GM23248 (cell line): ENCODE measurements at places on chromosomes 2 and 18. TPM values are rescaled to one million over a fixed set of nuclear protein-coding genes. Genes with fewer than 3 reads are reported as not detected.

Gene EPC2
- 4.2 TPM in 2 replicates for polyA plus RNA-seq

- DNase-seq: no peak
These were observed 568.7 kb upstream of the DSEL start for GRCh38 chr18:68085251-68085650.

GRCh38 chr2:237485304-237485703 lies 1.7 kb upstream of the MLPH start:
- DNase-seq: peak; percentile 27

DNA sequence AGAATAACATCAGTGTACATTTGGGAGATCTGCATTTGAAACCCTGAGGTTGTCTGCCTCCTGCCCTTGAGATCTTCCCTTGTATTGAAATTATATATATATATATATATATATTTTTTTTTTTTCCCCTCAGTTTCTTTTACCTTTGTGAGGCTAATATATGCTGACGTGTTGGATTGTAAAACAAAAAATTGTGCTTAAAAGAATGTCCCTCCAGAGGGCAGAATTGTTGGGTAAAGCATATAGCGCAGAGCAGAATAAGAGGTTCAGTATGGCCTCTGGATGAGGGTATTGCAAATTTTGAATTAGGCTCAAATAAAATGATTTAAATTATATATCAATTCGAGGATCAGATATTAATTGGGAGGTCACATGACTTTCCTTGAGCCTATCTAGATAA lies 12.4 kb downstream of the NABP1 start:
- no peak for DNase-seq

DNA sequence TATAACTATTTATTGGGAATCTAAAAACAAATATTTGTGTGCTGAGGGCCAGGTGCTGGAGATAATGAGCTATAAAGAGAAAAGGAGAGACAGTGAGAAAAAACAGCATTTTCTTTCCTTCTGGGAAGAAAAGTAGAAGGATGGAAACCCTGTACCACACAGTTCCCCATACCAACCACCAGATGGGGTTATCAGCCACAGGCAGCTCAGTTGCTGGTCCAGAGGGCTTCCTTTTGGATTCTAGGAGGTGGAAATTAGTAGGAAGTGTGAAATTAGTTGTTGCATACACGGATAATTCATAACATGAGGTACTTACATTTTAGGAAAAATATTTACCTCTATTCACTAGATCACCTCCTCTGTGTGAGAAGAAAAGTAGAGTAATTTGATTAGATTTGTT lies 237.0 kb upstream of the FOSL2 start:
- no peak for DNase-seq

DNA sequence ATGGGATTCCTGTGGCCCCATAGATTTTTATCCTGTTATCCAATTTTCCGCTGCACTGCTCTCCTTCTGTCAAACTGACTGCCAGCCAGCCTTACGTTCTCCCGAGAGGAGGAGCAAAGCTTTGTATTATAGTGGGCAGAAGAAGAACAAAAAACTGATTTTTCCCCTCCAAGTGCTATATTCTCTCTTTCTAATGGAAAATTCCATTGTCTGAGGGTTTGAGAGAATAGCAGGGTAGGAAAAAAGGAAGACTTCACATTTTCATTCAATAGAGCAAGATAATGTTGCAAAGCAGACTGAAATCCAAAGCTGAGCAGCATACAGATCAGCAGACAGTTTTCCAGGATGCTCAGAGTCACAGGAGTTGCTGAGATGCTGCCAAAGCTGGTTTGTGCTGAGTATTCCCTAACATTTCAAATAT lies 238.0 kb downstream of the UBE2E3 start:
- DNase-seq: no peak

DNA sequence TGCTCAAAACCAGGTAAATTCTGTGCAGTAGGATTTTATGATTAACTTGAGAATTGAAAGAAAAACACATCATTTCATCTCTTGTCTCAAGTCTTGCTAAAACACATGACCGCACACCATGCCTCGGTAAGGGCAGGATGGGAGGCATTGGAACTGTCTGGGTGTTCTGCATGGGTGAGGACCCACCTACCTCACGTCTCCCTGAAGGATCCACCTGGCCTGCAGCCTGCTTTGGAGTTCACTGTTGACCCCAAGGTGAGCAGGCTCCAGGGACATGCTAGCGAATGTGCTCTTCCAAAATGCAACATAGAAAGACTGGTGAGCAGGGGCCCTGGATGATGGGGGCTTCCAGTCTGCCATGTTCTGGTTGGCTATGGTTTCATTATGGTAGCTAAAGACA lies 131.5 kb downstream of the NCK2 start:
- DNase-seq: no peak
